G401 (cell line): ENCODE measurements at places on chromosomes 5 and 9. TPM values are rescaled to one million over a fixed set of nuclear protein-coding genes. Genes with fewer than 3 reads are reported as not detected.

GRCh38 chr9:94826644-94827410 is 100.3 kb downstream of the AOPEP start:
- no peak for DNase-seq

DNA sequence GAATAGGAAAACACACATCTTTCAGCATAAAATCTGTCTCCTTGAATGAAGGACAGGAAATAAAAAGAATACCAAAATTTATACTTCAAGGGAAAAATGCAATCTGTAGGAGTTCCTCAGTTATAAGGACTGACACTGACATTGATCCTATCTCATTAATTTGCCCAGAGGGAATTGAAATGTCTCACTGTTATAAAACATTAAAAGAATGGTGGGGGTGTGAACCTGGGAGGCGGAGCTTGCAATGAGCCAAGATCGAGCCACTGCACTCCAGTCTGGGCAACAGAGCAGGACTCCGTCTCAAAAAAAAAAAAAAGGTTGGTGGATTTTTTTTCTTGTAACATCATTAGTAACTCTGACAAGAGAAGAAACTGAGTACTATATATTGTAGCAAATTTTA is 60.8 kb downstream of the TTLL11 start:
- no peak for DNase-seq

- no peak for DNase-seq
These were observed 33.5 kb downstream of the CSNK1G3 start for GRCh38 chr5:123545506-123545905.

- no peak for DNase-seq
These were observed 77.3 kb upstream of the ITGA1 start for GRCh38 chr5:52710310-52710971.

DNA sequence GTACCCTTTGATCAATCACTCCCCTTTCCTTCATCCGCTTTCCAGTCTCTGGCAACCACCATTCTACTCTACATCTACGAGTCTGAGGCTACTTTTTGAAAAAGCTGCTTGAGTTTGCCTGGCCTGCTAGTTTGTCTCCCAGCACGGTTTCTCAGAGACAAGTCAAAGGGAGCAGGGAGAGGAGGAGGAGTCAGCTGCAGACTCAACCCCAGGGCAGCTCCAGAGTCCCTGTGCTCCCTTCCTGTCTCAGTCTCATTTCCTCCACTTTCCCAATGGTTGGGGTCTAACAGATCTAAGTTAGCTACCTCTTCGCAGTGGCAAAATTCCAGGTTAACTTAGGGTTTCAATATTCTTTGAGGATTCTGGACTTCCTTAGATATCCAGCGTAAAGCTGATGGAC is 80.0 kb upstream of the PCA3 start:
- DNase-seq: no peak

DNA sequence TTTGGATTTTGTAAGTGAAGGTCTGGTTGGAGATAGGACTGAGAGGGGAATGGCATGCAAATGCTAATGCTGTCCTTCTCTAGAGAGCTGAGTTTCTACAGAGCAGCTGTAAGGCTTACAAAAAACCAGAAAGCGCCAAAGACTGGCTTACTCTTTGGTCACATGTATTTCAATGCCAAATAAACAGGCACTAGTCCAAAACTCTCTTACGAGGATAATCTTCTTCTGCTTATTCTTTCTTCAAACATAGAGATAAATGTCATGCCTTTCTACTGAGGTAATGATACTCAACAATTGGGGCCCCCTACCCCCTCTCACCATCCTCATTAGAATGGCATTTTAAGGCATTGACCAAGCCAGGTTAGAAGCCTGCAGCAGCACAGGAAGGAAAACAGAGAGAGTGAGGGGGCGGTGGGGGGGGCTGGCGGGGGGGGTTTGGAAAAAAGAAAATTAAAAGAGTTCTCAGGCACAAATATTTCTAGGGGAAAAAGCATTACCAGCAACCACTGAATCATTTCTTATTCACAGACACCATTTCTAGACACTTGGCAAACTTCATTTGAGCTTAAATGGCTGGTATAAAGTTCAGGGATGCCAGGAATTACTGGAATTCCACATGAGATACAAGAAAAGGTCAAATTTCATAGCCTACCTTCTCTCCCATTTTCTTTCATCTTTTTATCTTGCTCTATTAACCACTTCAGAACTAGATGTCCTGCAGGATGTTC is 34.0 kb downstream of the PUM3 start:
- no peak for DNase-seq

- no peak for DNase-seq
These were observed 12.0 kb downstream of the RAB14 start for GRCh38 chr9:121189660-121190059.

DNA sequence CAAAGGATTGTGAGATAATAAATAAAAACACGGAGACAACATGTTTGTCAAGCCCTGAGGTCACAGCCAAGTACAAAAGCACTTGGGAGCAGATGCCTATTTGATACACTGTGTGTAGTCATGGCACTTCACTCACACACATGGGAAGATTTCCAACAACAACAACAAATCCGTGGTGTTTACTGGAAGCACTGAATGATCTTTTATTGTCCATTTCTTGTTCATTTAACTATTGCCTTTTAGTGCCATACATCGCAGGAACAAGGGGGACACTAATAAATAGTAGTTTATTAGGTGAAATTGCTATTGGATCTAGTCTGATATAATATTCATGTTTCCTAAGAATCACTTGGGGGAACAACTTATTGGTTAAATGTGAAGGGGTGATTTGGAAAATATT is 20.4 kb upstream of the GDNF start:
- no peak for DNase-seq

DNA sequence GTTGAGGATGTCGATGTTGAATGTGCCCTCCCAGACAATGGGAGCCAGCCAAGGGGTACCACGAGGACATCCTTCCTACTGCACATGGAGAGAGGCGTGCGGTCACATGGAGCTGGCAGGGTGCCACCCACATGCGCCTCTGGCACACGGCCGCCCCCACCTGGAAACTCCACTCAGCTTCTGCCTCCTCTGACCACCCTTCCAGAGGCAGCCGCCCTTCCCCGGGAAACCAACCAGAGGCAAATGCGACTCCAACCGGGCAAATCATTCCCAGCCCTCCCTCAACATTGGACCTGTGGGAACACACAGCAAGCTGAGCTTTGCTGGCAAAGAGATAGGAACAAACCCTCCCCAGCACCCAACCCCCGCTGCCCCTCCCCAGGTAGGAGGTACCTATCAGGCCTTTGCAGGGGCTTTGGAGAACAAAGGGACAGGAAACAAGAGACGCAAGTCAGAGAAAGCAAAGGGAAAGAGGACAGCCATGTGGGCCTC is 17.5 kb downstream of the ABO start:
- no peak for DNase-seq

GRCh38 chr5:61563401-61563800 is 231.3 kb downstream of the ZSWIM6 start:
- no peak for DNase-seq

- DNase-seq: no peak
These were observed 5.2 kb upstream of the HINT2 start for GRCh38 chr9:35820076-35820475.

DNA sequence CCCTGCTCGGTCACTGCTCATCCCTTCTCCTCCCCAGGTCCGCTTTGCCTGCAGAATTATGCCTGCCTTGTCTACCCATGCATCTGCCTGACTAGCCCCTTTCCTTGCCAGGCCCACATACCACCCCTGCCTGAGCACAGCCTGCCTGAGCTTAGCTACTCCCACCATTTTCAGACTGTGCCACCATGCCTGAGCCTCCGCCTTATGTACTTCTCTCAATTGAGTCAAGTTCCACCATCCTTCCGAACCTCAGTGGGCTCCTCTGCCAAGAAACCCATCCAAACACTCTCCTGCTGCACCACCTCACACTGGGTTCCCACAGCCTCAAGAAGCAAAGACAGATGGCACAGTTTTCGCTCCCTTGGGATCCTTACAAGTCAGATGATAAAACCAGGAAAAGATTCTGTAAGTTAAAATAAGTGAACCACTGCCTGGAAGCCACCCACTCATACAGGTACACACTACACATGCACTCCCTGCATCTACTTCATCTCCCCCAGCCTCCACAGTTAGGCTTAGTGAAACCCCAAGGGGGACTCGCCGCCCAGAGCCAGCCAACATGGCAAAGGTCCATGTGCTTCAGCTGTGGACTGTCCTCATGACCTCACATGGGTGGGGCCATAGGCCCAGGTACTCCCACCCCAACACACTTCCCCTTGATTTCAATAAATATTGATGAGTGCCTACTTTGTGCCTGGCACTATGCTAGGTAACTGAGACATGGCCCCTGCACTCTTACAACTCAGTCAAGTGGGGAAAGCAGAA is 23.1 kb downstream of the P4HA2 start:
- DNase-seq: no peak

DNA sequence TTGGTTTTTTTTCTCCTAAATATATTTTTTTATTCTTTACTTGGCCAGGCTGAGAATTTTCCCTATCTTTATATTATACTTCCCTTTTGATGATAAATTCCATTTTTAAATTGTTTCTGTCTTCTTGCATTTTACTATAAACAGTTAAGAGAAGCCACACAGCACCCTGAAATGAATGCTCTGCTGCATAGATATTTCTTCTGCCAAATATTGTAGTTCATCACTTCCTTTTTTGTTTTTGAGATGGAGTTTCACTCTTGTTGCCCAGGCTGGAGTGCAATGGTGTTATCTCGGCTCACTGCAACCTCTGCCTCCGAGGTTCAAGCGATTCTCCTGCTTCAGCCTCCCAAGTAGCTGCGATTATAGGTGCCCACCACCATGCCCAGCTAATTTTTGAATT is 8.5 kb upstream of the INIP start:
- DNase-seq: no peak

DNA sequence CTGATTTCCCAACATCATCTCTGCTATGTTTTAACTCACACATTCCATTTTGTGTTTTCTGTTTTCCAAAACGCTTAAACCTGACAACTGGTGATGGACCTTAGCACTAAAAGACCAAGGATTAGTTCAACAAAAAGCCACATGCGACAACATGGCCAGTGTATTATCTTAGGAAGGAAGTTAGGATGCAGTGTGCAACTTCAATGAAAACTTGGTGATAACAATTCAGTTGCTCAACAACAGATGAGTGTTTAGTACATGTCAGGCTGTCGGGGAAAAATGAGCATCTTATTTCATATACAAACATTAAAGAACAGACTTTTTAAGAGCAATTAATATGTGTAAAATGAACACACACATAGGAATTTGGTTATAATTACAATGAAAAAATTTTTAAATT is 780.0 kb downstream of the SEMA5A start:
- no peak for DNase-seq

DNA sequence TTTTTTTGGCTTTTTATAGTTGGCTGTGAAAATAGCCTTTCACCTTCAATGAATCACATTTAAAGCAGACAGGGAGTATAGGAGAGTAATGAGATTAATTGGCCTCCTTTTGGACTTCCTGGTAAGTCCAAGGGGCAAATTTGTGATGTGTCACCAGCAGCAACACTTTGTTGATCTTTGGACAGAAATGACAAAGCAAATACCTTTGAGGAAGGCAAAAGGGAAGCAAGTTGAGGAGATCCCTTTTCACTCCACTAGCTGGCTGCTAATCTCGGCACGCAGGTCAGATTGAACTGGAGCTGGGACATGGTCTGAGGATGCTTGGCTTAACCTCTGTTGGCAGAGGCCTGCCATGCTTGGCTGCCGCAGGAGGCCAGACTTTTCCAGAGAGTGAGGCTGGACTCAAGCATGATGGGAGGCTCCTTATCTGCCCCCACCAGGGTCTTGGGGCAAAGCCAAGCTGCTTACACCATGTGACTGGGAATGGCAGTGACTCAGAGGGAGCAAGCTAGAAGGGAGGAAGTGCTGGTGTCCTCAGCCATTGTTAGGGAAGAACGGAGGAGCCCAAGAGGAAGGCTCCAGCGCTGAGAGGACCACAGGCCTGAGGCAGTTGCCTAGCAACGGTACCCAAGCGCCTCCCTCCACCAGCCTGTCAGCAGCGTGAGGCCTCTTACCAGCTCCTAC is 174.5 kb upstream of the MAP1B start:
- peak; percentile 82 for DNase-seq

- no peak for DNase-seq
These were observed 629 bp downstream of the ZBTB26 start for GRCh38 chr9:122930541-122931225.

- DNase-seq: no peak
These were observed 57.9 kb upstream of the CCNG1 start for GRCh38 chr5:163379298-163380155.

- DNase-seq: no peak
These were observed 50.9 kb upstream of the ANKH start for GRCh38 chr5:14922456-14922855.

DNA sequence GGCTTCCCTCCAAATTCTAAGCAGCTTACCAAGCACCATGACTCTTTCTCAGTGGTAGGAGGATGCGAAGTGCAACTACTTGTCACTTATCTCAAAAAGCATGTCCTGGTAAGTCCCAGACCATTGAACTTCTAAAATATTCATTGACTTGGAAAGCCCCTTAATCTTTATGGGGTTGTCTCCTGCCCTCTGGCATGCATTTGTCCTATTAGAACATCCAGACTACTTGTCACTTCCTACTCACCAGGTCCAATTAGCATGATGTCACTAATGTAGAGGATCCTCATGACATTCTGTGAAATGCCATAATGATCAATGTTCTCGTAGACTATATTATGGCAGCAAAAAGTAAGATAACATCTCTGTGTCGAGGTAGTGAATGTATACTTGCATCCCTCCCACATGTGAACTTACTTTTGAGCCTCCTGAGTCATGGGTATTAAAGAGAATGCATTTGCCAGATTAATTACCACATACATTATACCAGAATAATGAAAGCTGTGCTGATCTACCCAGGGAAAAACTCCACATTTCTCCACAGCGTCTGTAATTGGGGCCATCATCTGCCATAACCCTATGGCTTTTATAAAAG is 63.5 kb upstream of the RAD23B start:
- no peak for DNase-seq

- DNase-seq: no peak
These were observed 92.0 kb downstream of the OTULIN start for GRCh38 chr5:14756478-14756877.

GRCh38 chr5:149271716-149272563 is at the start of gene AFAP1L1:
AFAP1L1 (plus strand) TSS chr5:149271859; CDS start chr5:149271969, 110 bp downstream.
- peak; percentile 43 for DNase-seq

Gene SUSD3
- total RNA-seq: not detected in 2 replicates

Gene SHB
- 18.4 and 24.9 TPM in 2 replicates for total RNA-seq

Gene WHRN
- total RNA-seq: 4.7 and 7.2 TPM in 2 replicates

Gene SMIM33
- total RNA-seq: not detected in 2 replicates

Gene PPP3R2
- not detected in 2 replicates for total RNA-seq

Gene SPINK6
- not detected in 2 replicates for total RNA-seq

Gene CARTPT
- not detected in 2 replicates for total RNA-seq
